Activated CD4-positive, alpha-beta T cell treated with anti-CD3 and anti-CD28 coated beads for 1 hour (primary cell): ENCODE measurements at places on chromosomes 4 and X.

DNA sequence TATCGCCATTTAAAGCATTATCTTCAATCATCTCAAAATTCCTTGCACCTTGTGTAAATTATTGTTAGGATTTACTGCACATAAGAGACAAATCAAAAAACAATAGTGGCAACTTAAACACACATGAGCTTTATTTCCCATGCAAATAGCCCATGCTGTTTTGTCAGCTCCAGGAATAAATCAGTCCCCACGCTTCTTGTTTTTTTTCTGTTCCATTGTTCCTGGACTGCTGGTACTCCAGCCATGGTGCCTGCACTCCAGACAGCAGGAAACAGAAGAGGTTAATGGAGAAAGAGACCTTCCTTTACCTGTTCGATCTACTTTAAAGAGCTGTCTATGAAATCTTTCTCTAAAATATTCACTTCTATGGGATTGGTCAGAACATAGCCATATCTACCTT, 1515.7 kb upstream of the TENM3 start:
- no peak for DNase-seq

DNA sequence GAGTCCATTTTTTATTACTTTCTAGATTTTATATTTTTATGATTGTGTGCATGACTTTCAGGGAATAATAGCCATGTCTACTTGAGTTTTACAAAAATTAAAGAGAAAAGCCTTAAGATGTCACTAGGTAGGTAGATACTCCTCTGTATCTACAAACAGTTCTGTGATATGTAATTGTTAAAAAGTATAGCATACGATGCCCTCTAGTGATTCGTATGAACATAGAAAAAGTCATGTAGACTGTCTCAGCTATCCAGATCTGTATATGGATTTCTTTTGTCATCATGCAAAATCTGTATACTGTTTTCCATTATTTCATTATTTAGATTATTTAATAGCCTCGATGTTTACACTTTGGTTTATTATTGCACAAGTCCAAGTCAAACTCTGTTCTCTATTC, 856.6 kb downstream of the CENPC start:
- DNase-seq: no peak

- DNase-seq: no peak
Measured at GRCh38 chrX:33205321-33205720, 6.0 kb downstream of the DMD start.

GRCh38 chr4:147110473-147111367, 165.1 kb upstream of the TTC29 start:
- no peak for DNase-seq

GRCh38 chr4:73589261-73589847, 30.9 kb downstream of the RASSF6 start:
- no peak for DNase-seq

- no peak for DNase-seq
Measured at GRCh38 chrX:9785944-9786797, at the start of gene SHROOM2. Gene SHROOM2, plus strand, starts transcription at chrX:9786429. Its CDS starts 117 bp downstream, at chrX:9786546.

GRCh38 chr4:143383005-143383574, 46.4 kb downstream of the GAB1 start:
- no peak for DNase-seq

GRCh38 chrX:109140463-109140862, 341.4 kb downstream of the GUCY2F start:
- no peak for DNase-seq

GRCh38 chrX:44011506-44011905, 38.3 kb upstream of the NDP start:
- no peak for DNase-seq

GRCh38 chrX:100407784-100408712, 2.0 kb downstream of the PCDH19 start:
- DNase-seq: no peak

DNA sequence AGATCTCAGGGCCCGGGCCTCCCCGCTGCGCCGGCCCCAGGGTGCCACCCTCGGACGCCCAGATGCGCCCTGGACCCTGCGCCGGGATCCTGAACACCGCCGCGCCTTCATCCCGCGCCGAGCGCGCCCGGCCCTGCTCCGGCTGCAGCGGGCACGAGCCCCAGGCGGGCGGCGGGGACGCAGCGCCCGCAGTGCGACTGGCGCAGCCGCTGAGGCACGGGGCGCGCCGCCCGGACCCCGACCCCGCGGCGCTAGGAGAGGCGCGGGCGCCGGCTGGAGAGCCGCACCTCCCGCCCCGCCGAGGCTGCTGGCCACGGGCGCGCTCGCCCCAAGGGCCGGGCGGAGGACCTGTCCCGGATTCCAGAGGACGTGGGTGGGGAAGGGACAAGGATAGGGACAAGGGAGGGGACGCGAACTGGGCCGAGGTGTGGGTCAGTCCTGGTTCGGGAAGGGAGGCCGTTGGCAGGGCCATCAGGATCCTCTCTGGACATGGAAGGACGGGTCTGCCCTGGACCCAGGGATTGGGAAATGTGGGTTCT, 1.1 kb downstream of the ZFYVE28 start:
- no peak for DNase-seq

GRCh38 chr4:30789219-30789671, 69.1 kb downstream of the PCDH7 start:
- DNase-seq: no peak

GRCh38 chr4:114420069-114420468, 178.5 kb upstream of the UGT8 start:
- DNase-seq: no peak

DNA sequence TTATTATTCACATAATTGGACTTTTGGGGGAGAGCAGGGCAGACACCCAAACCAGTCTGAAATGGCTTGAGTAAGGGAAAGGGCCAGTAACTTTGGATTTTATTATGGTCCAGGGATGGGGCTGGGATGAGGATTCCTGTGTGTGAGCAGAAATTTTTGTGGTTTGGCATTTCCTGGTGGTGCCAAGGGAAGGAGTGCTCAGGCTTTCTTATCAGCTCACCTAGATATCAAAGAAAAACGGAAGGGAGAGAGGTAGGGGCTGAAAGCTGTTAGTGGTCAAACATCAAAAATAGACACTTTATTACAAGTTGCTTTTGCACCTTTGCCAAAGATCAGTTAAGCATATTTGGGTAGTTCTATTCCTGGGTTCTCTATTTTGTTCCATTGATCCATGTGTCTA, 128.5 kb upstream of the DIPK2B start:
- no peak for DNase-seq

DNA sequence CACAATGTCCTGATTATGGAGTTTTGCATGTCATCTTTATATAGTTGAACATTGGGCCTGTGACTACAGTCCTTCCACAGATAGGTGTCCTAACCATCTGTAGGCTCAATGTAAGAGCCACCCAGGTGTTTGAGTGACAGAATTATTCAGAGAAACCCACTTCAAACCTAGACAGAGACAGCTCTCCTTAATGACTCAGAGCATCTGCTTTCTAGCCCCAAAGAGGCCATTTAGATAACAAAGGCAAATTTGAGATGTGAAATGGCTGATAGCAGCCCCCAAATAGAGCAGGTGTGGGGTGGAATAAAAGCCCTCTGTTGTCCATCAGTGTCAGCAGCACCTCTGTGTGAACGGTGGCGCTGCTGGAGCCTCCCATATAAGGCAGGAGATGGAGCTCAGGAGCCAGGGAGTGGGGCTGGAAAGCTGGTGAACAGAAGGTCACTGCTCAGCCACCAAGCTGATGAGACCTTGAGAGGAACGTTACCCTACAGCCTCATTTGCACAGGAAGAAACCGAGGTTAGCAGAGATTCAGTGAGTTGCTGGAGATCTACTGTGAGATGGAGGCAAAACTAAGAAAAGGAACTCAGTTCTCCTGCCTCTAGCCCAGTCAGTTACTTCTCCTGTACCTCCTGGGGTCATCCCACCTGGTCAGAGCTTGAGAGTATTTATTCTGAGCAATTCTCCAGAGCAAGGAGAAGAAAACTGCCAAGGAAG, 153.3 kb upstream of the LNX1 start:
- DNase-seq: no peak

DNA sequence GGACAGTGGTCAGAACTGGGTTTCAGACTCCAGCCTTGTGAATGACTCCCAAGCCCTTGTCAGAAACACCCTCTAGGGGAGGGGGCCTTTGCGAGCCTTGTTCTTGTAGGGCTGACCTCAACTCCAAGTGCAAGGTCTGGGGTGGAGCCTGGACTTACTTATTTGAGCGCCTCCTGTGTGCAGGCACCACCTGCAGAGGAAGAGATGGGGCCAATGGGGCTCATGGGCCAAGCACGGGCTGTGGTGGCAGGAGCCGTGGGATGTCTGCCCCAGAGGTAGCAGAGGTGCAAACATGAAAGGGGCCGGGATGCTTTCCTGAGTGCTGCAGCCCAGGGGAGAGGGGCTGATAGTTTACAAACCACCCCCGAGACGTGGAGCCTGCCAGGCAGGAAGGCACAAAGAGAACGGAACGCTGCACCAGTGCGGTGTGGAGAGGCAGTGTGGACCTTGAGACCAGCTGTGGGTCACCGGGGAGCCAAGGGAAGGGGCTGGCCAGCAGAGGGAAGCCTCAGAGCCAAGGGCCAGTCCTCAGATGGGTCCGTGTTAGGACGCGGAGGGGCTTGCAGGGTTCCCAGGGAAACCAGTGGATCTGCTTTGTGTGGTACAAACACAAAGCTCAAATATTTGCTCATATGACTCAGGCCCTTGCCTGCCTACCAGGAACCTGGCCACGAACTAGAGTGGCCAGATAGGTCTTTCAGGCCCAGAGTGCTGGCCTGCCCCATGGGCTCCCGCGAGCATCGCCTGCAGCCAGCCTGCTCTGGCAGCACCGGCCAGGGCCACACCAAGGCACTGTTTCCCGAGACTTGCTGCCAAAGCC, 8.7 kb upstream of the TADA2B start:
- no peak for DNase-seq

DNA sequence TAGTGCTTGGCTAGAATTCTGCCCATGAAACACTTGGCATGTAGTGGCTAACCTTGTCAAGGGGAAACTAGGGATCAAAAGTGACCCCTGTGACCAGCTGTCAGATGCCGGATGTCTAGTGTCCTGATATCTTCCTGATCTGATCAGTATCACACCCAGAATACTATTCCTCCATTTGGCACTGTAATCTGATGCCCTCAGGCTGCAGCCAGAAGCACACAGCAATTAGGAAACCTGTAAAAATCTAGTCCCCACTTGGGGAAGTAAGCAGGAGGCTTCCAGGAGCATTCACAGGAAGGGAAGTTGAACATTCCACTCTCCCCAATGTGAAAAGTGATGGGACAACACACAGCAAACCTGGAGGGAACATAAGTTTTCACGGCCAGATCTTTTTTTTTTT, 125.1 kb downstream of the HS6ST2 start:
- DNase-seq: no peak

DNA sequence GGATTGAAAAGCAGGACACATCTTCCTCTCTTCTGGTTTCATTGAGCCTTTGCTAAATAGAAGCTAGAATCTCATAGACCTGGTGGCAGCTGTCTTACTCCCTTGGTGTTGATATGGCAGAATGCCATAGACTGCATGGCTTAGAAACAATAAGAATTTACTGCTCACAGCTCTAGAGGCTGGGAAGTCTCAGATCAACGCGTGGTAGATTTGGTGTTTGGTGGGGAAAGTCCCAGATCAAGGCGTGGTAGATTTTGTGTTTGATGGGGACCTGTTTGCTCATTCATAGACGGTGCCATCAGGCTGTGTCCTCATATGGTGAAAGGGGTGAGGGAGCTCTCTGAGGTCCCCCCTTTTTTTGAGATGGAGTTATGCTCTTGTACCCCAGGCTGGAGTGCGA, 57.6 kb upstream of the PPP2R3B start:
- no peak for DNase-seq

- DNase-seq: no peak
Measured at GRCh38 chr4:113837397-113837796, 75.9 kb upstream of the CAMK2D start.
